NCI-H187 treated with DMSO at 0.1 percent for 48 hours (cell line): ENCODE measurements at places on chromosomes 4 and X.

GRCh38 chrX:69282893-69283690 is 117.8 kb upstream of the PJA1 start:
- DNase-seq, result no peak

DNA sequence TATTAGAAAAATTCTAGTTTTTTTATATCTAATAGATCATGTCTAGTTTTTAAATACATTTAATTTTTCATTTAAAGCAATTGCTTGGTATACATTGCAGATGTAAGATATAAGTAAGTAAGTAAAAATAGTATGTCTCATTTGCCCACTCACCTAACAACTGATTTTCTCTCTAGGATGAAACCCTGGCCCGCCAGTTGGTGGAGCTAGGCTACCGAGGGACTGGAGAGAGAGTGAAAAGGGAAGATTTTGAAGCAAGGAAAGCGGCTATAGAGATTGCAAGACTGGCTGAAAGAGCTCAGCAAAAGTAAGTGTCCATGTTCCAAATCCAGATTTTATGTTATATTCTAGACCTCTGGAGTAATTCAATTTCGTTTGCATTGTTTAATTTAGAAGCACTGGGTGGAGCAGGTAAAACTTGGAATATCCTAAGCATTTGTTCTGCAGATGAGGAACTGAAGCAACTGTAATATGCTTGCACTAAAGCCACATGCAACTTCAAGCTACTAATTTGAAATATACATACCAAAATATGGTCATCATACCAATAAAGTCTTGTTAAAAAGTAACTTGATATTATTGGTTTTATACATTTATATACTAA is 27.1 kb downstream of the CFAP299 start:
- peak; percentile 48 for DNase-seq

GRCh38 chrX:120697053-120697452 is 67.2 kb upstream of the C1GALT1C1 start:
- no peak for DNase-seq

DNA sequence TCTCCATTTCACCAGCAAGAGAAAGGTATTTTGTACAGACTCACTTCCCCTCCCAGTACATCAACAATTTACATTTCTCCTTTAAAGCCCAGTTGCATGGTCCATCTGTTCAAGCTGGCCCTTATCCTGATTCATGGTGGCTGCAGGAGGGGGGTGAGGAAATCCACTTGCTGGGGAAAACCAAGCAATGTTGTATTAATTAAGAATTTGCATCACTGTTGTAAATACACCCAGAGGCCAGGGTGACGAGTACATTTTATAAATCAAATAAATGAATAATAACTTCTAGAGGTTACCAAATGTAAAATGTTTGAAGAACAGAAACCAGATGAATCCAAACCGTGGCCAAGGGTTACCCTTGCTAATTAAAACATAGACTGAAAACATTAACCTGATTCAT is 395.9 kb upstream of the INTU start:
- no peak for DNase-seq

GRCh38 chrX:47448165-47448806 is 34.7 kb downstream of the ZNF41 start:
- DNase-seq, result no peak

GRCh38 chrX:37060999-37061398 is 52.8 kb downstream of the FAM47C start:
- DNase-seq, result no peak

DNA sequence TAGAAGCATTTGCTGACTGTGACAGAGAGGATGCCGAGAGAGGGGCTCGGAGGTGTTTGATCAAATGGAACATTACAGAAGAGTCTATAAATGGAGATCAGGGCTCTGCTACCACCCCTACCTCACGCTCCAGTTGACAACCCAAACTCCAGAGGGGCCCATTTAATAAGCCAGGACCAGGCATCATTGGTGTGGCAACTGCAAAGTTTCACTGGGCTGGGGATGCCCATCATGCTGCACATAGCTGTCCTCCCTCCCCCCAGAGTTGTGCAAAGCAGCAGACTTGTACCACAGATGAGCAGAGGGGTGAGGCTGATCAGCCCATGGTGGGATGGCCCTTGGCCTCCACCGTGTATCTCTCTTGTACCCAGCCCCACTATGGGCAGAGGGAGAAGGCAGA is 38.2 kb upstream of the XPNPEP2 start:
- DNase-seq, result no peak

GRCh38 chr4:114694770-114695169 is 96.2 kb downstream of the UGT8 start:
- DNase-seq, result no peak

GRCh38 chr4:70718811-70719604 is 2.8 kb upstream of the RUFY3 start:
- DNase-seq, result no peak

DNA sequence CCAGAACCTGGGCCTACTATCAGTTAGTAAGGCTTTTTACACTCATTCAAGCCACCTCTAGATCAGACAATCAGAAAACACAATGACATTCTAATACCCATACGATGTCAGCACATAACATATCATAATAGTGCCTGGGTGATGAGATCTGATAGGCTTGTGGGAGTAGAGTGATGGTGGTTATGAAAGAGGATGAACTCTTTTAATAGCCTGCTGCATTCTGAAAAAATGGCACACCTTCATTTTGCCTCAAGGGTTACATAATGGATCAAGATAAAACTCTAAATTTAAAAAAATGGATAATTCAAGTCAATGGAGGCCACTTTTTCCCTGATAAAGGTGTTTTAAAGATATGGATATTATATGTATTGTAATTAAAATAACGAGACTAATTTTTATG is 215.6 kb downstream of the MAML3 start:
- DNase-seq, result no peak

DNA sequence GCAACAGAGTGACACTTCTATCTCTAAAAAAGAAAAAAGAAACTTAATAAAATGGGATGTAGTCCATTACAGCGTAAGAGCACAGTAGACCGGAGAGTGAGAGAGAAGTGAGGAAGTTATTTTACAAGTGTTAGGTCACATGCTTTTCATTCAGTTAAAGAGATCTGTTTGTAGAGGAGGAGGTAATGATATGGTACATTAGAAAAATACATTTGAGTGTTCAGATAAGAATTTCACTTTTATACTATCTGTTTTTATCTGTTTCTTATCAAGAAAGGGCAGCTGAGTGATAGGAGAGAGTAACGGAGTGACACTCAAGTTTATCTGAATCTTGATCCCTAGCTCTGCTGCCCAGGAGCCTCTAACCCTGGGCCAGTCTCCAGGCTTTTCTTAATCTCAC is 38.9 kb downstream of the FNIP2 start:
- no peak for DNase-seq

- peak; percentile 52 for DNase-seq
Observed at GRCh38 chr4:5050520-5051277, 581 bp upstream of the STK32B start.

GRCh38 chr4:171721937-171722336 is 91.3 kb upstream of the GALNTL6 start:
- DNase-seq, result no peak

GRCh38 chr4:16269240-16269639 is 43.0 kb upstream of the TAPT1 start:
- DNase-seq, result no peak

DNA sequence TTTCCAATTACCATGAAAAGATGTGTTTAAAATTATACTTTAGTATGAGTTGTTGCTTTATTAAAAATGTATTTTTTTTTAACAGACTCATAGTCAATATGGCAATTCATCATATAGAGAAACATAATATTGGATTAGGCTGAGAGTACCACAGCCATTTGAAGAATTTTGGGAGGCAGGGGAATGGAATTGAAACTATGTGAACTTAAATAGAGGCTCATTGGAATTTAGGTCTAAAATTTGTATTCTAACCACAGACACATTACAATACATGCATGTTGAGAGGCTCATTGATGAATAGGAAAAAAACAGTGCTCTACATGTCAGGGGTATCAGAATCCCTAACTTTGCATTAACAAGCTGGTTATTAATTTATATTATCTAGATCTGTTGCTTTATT is 269.6 kb downstream of the DKK2 start:
- DNase-seq, result no peak

DNA sequence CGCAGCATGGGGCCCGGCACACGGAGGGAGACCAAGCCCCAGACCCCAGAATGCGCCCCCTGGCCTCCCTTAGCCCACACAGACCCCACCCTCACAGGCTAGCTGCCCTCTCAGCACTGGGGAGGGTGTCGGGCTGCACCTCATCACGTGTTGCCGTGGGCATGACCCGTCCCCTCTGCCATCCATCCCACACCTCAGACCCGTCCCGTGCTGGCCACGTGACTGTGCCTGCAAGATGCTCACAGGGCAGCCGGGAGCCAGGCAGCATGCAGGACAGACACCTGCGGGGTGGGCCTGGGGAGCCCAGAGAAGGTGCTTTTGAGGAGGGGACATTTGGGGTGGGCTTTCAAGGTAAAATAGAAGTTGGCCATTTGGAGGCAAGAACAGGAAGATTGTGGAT is 4.8 kb downstream of the MSANTD1 start:
- DNase-seq, result no peak

DNA sequence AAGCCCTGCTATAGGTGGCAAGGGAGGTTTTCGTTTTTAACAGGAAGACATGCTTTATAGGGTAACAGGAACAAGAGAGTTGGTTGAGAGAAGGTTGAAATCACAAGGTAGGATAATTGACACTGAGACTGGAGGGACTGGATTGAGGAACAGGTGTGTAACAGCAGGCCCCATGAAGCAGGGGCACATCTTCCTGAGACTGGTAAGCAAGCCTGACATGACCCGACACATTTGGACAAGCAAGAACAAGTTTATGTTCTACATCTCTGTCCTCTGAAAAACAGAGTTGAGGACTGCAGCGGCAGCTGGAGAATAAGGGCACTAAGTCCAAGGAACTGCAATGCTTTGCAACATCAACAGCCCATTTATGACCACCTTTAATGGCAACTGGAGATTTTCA is 5.2 kb downstream of the RPS4X start:
- DNase-seq, result no peak

- DNase-seq, result peak; percentile 81
Observed at GRCh38 chrX:7614616-7615015, 228.4 kb upstream of the VCX start.

DNA sequence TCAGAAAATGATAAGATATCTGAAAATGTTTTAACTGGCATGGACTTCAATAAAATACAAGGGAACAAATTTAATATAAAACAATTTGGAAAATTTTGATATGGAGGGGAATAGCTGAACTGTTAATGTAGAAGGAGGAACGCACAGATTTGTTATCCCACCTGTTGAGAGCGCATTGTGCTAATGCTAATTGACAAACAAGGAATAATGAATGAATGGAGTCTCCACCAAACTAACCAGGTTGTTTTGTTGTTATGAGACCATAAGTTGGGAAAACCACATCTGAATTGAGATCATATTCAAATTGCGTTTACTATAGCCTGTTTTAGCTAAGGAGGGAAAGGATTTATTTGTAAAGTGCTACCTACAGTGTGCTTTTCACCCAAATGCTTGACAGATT is 195.6 kb downstream of the ADGRL3 start:
- no peak for DNase-seq

DNA sequence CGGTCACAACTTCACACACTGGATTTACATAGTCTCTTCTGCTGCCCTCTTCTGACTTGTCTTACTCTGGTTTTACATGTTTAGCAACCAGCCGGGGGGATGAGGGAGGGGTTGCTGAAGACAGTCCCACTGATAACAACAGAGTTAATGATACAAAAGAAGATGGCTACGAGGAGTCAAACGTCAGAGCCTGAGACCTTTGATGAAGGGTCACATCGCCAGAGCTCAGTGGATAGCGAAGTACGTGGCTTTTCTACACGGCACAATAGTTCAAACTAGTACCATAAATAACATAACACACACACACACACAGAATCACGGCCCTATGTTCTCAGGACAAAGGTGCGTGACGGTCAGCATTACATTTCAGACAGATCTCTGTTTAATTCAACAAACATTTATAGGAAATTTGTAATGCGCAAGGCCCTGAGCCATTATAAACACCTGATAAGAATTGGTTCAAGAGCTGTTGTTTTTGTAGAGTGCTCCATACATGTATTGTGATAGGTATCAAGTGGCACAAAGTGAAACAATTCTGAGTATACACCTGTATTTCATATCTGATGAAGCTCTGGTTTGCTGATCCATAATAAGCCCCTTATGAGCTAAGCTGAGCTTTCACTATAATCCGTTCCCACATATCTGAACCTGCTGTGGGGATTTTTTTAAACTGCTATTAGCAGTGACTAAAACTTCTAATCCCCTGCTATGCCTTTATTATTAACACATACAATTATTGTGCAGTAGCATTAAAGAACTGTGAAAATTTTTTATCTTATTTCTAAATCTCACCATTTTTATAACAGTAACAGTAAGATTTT is 100.0 kb downstream of the NR3C2 start:
- DNase-seq, result no peak

DNA sequence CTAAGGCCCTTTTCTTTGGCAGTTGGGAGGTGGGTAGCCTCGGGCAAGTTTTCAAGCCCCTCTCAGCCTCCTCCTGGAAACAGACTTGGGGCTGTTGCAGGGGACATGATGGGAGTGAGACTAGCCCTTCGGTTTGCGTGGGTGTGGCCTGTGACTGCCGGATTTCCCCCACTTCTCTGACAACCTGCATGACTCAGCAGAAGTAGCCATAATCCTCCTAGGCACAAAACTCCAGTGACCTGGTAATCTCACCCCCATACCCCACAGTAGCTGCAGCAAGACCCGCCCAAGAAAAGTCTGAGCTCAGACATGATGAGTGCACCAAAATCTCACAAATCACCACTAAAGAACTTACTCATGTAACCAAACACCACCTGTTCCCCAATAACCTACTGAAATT is 433.7 kb upstream of the AMOT start:
- DNase-seq, result no peak

DNA sequence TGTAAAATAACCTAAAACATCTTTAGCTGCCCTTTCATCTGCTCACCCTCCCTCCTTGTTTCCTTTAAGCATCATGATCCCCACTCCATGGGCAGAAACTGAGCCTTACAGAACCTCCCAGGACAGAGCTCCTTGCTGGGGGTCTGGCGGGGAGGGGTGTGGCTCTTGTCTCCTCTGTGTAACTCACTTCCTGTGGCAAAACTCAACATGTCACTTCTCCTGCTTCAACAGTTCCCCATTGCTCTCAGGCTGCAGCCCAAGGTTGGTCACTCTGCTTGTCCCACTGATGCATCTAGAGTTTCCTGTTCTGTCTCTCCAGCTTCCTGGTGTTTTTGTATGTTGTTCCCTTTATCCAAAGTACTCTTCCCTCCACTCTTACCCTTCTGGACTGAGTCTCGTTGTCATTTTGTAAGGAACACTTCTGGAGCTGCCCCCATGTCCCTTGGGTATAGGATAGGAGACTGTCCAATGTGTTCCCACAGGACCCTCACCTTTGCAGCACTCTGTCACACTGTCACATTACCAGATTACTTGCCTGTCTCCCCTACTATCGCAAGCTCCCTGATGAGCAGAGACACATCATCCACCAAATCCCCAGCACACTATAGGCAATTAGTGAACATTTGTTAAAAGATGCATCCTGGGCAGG is 19.6 kb downstream of the TMEM31 start:
- DNase-seq, result no peak

- no peak for DNase-seq
Observed at GRCh38 chrX:40871385-40872082, 136.2 kb upstream of the MED14 start.
